ENCODE measurements at places on chromosomes 3 and 15.

DNA sequence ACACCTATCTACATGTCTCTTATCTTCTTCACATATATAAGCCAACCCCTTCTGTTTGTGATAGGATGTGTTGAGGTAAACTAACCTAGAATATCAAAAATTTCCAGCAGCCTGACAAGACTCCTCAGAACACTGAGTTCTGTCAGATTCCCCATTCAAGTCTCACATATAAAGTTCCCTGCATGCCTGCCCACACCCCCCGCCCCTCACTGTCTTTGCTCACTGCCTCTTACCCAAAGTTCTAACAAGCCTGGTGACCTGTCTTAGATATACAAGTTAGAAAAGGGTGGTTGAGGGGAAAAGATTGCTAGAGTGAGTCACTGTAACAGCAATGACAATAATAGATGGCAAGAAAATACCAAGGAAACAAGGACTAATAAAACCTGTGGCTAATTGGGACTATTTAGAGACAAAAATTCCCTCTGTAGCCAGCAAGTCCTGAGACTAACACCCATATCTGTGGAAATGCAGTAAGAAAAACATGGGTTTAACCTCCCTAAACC is 40.1 kb downstream of the FBXO22 start:
- DNase-seq: no peak

- DNase-seq: no peak
Observed at GRCh38 chr3:171967137-171967783, 72.1 kb upstream of the FNDC3B start.

- no peak for DNase-seq
Observed at GRCh38 chr3:151686257-151686656, 47.5 kb upstream of the AADACL2 start.

DNA sequence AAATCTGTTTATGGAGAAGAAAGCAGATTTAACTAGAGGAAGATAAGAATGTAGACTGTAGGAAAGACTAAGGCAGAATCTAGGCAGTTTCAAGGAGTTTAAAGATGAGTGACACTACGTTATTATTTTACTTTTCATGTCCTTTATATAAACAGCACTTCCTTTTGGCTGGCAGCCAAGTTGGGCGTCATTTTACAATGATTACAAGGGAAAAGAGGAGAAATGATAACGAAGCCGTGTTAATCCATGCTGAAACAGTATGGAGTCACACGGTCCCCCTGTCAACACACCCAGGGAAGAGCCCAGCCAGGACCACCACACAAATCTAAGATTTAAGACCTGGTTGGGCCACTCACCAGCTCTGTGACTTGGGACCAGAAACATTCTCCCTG is 83.7 kb upstream of the NEO1 start:
- DNase-seq: no peak

DNA sequence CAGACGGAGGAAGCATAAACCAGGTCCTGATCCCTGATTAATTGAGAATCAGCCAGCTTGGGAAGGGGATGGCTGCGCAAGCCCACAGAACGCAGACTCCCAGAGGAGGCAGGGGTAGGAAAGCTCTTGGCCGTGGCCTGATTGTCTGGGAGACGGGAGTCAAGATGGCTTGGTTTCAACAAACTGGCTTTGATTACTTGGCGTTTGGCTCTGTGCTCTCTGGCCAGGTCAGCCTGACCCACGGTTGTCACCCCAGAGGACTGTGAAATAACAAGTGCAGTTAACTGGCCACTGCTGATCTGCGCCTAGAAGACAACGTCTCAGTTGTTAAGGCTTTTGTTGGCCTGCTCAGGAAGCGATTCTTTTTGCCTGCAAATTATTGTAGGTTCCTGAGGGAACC is 387.0 kb upstream of the PROK2 start:
- DNase-seq: no peak

GRCh38 chr15:67456677-67457529 is 64.0 kb upstream of the C15orf61 start:
- peak; percentile 88 for DNase-seq

GRCh38 chr3:72836923-72837322 is 11.3 kb downstream of the SHQ1 start:
- DNase-seq: no peak

DNA sequence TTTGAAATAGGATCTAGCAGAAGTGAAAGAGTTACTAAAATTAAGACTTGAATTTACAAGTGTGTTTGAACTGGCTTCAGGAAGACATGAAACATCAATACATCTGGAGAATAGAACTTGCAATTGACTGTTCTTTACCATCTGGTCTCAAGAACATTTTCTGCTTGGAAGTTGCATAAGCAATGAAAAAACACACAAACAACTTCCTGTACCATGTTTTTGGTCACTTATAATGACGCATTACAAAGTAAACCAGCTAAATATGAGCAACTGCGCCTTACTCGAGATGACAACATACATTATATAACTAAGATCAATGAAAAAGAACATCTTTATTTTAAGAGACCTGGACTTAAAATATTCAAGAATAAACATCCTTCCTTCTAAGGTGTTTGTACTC is 112.5 kb downstream of the TIGIT start:
- DNase-seq: no peak
